ENCODE measurements at places on chromosomes 16 and 17. TPM values are rescaled to one million over a fixed set of nuclear protein-coding genes. Genes with fewer than 3 reads are reported as not detected.

IQCK gene
- 6.0 TPM for total RNA-seq

ARMC7 gene
- 2.8 TPM for total RNA-seq

ARHGAP27 gene
- 6.4 TPM for total RNA-seq

BAIAP3 gene
- 0.33 TPM for total RNA-seq

EPX gene
- total RNA-seq = not detected

SPATA32 gene
- total RNA-seq = 0.12 TPM

CLEC18B gene
- 0.33 TPM for total RNA-seq

RABEP2 gene
- total RNA-seq = 42.5 TPM

NPIPB2 gene
- total RNA-seq = 6.2 TPM

CIITA gene
- total RNA-seq = 0.22 TPM

HSD17B2 gene
- not detected for total RNA-seq

EVI2A gene
- total RNA-seq = 7.3 TPM
